ENCODE measurements at places on chromosomes 2 and 18.

DNA sequence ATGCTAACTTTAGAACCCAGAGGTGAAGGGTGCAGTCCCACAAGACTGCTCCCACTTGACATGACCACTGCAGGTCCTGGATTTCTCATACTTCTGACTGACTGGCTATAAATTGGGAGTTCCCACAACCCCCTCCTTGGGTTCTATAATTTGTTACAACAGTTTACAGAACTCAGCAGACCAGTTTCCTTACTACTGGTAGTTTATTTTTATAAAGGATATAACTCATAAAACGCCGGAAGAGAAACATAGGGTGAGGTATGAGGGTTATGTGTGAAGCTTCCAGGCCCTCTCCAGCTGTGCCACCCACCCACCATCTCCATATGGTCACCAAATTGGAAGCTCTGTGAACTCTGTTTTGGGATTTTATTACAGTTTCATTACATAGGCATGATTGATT, 839.6 kb downstream of the TSN start:
- no peak for DNase-seq

DNA sequence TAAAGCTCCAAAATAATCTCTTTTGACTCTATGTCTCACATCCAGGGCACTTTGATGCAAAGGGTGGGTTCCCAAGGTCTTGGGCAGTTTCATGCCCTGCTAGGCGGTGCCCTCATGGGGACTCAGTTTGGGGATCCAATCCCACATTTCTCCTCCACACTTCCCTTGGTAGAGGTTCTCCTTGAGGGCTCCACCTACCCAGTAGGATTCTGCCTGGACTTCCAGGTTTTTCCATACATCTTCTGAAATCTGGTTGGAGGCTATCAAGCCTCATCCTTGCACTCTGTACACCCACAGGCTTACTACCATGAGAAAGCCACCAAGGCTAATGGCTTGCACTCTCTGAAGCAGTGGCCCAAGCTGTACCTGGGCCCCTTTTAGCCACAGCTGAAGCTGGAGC, 49.8 kb upstream of the ERMN start:
- DNase-seq, result no peak

GRCh38 chr2:10287761-10288160, 14.9 kb upstream of the HPCAL1 start:
- DNase-seq, result no peak

GRCh38 chr2:74735009-74735408, 81.0 kb downstream of the SEMA4F start:
- DNase-seq, result no peak

DNA sequence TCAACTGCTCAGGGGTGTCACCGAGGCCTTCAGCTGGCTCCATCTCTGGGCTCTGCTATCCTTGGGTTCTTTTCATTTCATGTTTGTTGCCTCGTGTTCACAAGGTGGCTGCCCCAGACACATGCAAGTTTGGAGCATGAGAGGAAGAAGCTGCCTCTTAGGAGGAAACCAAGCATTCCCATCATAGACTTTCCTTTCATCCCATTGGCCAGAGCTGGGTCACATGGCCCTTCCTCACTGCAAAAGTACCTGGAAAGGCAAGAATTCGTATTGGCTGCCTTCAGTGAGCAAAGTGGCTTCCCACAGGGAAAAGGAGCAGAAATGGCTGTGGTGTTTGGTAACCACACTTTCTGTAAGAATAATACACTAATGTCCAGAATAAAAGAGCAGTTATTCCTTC, 155.7 kb upstream of the RAB12 start:
- no peak for DNase-seq

GRCh38 chr2:14843507-14844204, 211.1 kb downstream of the LRATD1 start:
- no peak for DNase-seq

GRCh38 chr2:212249451-212249850, 289.2 kb downstream of the ERBB4 start:
- no peak for DNase-seq
